Ureter (tissue), 1 donor: ENCODE measurements at places on chromosomes 2 and 18.

- DNase-seq, result no peak
Measured at GRCh38 chr2:48045613-48046012, 139.3 kb upstream of the FBXO11 start.

DNA sequence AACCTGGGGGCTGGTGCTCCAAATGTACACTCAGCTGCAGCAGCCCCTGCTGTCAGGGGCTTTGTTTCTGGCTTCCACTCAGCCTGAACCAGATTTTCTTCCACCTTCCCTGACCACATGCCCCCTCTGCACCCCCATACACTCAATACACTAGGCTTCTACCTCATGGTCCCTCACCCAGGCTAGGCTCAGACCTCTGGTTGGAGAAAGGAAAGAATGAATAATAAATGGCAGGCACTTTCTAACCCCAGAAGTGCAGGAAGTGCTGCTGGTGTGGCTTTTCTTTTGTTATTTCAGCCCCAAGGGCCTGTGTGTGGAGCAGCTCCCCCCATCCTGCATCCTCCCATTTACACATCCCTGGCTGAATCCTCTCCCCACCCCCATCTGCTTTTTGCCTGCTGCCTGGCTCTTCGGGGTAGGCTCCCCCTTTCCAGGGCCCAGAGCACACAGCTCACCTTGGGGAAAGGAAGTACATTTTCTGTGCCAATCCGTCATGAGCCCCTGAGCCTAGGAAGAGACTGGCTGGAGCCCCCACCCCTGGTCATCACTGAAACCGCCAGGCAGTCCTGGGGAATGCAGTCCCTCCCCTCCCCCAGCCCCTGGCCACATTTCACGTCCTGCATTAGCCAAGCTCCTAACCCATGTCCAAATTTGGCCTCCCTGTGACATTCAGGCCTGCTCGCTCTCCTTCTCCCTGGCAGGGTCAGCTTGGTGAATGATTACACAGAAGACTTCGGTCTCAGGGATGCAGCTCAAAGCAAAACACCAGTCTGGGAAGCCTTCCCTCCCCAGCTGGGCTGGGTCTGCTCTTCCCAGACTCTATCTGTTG lies 2.6 kb downstream of the DYSF start:
- DNase-seq, result peak; percentile 59

- no peak for DNase-seq
Measured at GRCh38 chr2:74653589-74653984, 460 bp upstream of the SEMA4F start.

- no peak for DNase-seq
Measured at GRCh38 chr2:64054161-64054915, 35.1 kb upstream of the VPS54 start.

DNA sequence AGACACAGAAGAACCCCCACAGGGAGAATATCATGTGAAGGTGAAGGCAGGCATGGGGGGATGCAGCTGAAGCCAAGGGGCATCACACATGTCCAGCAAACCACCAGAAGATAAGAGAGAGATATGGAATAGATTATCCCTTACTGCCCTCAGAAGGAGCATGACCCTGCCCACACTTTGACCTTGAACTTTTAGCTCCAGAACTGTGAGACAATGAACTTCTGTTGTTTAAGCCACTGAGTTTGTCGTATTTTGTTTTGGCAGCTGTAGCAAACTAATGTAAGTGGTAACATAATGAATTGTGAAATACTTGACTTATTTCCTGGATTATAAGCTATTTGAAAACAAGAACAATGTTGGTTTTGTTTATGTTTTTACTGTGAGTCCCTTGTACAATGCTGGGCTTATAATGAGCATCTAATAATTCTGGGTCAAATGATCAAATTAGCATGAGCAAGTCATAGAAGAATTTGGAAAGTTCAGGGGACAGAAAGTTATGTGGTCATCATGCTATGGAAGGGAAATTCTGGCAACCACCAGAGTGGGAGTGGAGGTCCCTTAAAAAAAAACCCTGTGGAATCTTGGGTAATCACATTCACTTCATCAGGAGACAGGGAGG lies 541.0 kb upstream of the KLHL29 start:
- DNase-seq, result no peak

- no peak for DNase-seq
Measured at GRCh38 chr2:202609381-202610145, 25.2 kb upstream of the FAM117B start.

DNA sequence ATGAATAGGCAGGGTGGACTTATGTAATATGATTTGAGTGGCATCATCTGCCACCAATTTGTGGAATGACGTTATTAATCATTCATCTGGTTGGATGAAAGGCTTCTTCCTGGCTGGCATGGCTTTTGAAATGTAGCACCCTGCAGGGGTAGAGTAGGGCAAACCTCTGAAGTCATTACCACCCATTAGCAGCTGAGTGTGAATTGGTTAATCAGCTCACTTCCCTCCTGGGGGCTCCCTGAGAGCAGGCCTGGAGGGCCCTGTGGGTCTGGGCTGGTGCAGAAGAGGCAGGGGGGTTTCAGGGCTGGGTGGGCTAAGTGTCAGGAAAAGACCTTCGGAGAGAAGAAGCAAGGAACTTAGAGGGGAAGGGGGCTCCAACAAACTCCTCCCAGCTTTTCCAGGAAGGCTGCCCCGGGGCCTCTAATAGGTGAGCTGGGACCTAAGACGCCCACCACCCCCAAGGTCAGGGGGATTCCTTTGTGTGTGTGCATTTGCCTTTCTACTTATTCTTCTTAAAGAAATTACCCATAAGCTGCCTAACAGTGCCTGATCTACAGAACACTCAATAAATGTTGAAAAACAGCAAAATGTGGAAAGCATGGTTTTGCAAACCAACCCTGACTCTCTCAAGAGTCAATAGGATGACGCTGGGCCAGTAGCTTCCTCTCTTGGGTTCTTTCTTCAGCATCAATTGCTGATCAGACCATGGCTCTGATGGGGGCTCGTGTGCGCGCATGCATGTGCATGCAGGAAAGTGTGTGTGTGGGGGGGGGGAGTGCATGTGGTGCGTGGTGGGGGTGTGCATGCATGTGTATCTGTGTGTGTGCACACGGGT lies 49.7 kb upstream of the ZNF516 start:
- DNase-seq, result no peak

GRCh38 chr18:13465476-13465875 lies 246.9 kb downstream of the LDLRAD4 start:
- DNase-seq, result no peak

- DNase-seq, result peak; percentile 69
Measured at GRCh38 chr2:223760838-223761502, 76.4 kb downstream of the AP1S3 start.
